ENCODE measurements at places on chromosomes 7 and 10. TPM values are rescaled to one million over a fixed set of nuclear protein-coding genes. Genes with fewer than 3 reads are reported as not detected.

GRCh38 chr10:74373059-74373458 is 222.0 kb downstream of the ADK start:
- H3K4me3 ChIP-seq, result no peak overlapping the region
- H3K27me3 ChIP-seq, result no peaks in the 10 kb centered on the region
- DNase-seq, result no peak
- H3K36me3 ChIP-seq, result no peaks in the 10 kb centered on the region
- no peak overlapping the region for H3K27ac ChIP-seq
- H3K4me1 ChIP-seq, result no peaks in the 10 kb centered on the region

DNA sequence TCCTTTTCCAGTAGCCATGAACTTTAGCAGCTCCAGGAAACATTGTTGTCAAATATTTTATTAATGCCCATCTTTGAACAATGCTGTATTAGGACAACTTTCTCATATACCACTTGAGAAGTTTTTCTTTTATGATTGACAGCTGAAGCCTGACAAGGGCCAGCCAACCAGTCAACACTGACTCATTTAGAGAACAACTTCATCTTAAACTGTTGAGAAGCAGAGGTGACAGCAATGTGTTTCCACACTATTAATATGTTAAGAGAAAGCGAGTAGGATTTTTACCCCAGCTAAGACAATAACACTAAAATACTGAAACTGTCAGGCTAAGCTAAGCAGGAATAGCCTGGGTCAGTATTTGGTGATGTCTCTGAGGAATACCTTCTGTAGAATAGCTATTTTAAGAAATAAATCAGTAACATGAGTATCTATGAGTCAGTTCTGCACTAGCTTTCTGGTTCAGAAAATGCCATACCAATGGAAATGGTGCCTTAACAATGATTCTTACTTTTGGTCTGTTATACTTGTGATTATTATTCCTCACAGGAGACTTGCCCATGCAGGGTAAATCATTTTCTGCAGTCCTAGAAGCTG is 168.8 kb upstream of the POT1 start:
- no peak overlapping the region for H3K4me3 ChIP-seq
- H3K36me3 ChIP-seq, result no peaks in the 10 kb centered on the region
- no peaks in the 10 kb centered on the region for H3K27me3 ChIP-seq
- no peaks in the 10 kb centered on the region for H3K4me1 ChIP-seq
- no peak for DNase-seq

The CTAGE6 gene
- not detected for total RNA-seq

The MIOS gene
- total RNA-seq, result 16.0 TPM

GRCh38 chr7:132352800-132353199 is 223.5 kb downstream of the PLXNA4 start:
- H3K4me1 ChIP-seq, result peaks cover 12% of the 10 kb centered on the region
- no peak for DNase-seq
- H3K27me3 ChIP-seq, result no peaks in the 10 kb centered on the region
- H3K36me3 ChIP-seq, result no peaks in the 10 kb centered on the region
- no peak overlapping the region for H3K27ac ChIP-seq

DNA sequence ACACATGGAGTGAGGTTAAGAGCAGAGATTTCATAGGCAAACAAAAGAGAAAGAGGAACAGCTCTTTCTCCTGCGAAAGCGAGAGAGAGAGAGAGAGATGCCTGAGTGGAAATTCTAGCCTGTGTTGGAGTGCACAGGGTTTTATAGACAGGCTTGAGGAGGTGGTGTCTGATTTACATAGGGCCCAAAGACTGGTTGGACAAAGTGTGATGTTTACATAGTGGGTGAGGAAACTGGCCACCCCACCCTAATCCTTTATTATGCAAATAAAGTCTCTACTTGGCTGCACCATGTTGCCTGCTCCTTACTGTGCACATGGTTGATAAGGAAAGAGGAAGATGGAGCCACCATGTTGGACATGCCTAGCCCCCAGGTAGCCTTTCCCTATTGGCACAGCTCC is 967.8 kb upstream of the SORCS1 start:
- no peak for DNase-seq
- H3K36me3 ChIP-seq, result no peaks in the 10 kb centered on the region
- no peak overlapping the region for H3K27ac ChIP-seq
- H3K4me1 ChIP-seq, result no peaks in the 10 kb centered on the region

GRCh38 chr7:101690061-101690460 is 61.0 kb upstream of the MYL10 start:
- H3K36me3 ChIP-seq, result no peaks in the 10 kb centered on the region
- no peaks in the 10 kb centered on the region for H3K27me3 ChIP-seq
- H3K4me3 ChIP-seq, result no peak overlapping the region
- no peak for DNase-seq

- H3K27me3 ChIP-seq, result no peaks in the 10 kb centered on the region
- H3K27ac ChIP-seq, result no peak overlapping the region
- no peak for DNase-seq
- no peaks in the 10 kb centered on the region for H3K36me3 ChIP-seq
- peaks cover 2% of the 10 kb centered on the region for H3K4me1 ChIP-seq
- H3K4me3 ChIP-seq, result no peak overlapping the region
Measured at GRCh38 chr7:7556852-7557251, 9.8 kb upstream of the MIOS start.

DNA sequence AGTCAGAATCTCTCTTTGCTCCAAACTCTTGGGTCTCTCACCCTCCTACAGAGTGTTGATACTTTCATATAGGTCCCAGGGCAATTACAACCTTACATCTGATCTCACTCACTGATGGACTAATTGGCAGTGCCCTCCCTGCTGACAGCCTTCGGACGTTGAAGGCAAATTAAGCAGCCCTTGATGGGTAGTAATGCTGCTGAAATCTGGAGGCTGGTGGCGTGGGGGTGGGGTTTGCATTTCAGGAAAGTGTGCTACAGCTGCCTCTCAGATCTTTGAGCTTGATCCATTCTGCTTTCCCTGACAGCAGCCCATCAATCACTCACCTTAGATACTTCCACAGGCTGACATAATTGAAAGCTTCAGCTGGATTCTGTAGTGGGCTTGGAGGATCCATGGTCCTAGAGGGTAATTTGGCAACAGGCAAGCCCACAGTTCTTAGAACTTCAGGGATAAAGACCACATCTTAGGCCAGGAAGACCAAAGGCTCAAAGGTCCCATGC is 349.1 kb upstream of the PODXL start:
- H3K4me1 ChIP-seq, result no peaks in the 10 kb centered on the region
- H3K4me3 ChIP-seq, result no peak overlapping the region
- H3K27ac ChIP-seq, result no peak overlapping the region
- DNase-seq, result no peak
- no peaks in the 10 kb centered on the region for H3K36me3 ChIP-seq
- H3K27me3 ChIP-seq, result peaks cover 23% of the 10 kb centered on the region

The IQUB gene
- not detected for total RNA-seq

Measured in endothelial cell of umbilical vein (primary cell).